ENCODE measurements at places on chromosomes 12 and 14.
A peak's percentile ranks its signal among the peaks of the same experiment; 100 is the strongest.

DNA sequence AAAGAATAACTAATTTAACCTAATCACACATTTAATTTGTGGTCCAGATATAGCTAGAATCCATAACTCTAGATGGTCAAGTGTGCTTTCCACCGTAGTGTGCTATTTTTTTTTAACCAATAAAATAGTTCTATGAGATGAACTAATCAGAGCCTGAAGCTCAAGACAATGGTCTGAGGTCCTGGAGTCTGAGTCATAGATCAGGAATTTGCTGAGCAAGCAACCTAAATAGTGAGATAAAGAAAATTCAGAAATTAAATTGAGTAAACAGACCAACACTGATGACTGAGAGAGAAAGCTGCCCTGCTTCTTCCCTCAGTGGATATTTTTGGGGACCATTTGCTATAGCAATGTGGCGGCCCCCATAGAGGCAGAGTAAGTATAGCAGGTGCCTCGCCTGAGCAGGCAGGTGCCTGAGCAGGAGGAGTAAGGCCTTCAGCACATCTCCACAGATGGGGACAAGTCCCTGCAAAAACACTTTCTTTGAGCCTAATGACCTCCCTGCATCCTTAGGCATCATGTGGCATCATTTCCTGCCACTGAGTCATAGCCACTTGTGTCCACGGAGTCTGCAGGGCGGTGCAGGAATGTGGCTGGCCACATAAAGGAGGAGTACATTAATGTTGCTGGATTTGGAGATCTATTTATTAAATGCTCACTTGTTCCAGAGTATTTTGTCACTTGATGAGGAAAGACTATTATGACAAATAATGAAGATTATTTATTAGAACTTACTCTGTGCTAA, 13.9 kb upstream of the CLEC4E start:
- DNase-seq, result no peak

DNA sequence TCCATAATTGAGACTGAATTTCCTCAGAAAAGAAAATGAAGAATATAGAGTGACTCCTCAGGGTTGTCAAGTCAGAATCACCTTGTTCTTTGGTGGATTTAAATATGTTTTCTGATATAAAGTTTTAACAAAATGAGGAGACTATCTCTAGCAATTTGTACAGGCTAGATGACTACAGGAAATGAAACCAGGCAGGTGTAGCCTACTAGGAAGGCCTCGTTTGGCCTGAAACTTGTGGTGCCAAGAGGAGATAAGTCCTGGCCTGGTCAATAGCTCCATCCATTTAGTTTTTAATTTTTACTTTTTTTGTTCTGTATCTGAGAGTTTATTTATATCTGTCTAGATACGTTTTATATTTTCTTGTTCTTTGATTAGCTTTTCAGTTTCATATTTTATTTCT, 41.5 kb downstream of the SNAPC1 start:
- DNase-seq, result no peak

- DNase-seq, result no peak
Observed at GRCh38 chr12:6327229-6328041, 14.4 kb downstream of the TNFRSF1A start.

GRCh38 chr12:107402041-107403022, 283.3 kb upstream of the PWP1 start:
- peak; percentile 72 for DNase-seq

DNA sequence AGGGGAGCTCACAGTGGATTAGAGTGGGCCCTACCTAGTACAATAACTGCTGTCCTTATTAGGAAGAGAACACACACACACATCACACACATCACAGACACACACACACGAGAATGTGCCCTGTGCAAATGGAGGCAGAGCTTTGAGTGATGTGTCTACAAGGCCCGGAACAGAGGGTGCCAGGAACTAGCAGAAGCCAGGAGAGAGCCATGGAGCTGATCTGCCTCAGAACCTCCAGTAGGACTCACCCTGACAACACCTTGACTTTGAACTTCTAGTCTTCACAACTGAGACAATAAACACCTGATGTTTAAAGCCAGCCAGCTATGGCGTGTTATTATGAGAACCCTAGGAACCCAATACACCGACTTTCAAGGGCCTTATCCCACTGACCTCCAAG, 29.7 kb upstream of the FKBP4 start:
- DNase-seq, result no peak

DNA sequence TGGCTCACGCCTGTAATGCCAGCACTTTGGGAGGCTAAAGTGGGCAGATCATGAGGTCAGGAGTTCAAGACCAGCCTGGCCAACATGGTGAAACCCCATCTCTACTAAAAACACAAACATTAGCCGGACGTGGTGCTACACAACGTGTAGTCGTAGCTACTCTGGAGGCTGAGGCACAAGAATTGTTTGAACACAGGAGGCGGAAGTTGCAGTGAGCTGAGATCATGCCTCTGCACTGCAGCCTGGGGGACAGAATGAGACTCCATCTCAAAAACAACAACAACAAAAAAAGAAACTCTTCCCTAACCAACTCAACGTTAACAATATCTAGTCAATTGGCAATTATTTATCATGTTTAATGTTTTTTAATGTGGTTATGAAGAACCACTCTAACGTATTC, 89.3 kb downstream of the EPS8 start:
- no peak for DNase-seq

- DNase-seq, result no peak
Observed at GRCh38 chr12:124232654-124232987, 62.3 kb upstream of the RFLNA start.

DNA sequence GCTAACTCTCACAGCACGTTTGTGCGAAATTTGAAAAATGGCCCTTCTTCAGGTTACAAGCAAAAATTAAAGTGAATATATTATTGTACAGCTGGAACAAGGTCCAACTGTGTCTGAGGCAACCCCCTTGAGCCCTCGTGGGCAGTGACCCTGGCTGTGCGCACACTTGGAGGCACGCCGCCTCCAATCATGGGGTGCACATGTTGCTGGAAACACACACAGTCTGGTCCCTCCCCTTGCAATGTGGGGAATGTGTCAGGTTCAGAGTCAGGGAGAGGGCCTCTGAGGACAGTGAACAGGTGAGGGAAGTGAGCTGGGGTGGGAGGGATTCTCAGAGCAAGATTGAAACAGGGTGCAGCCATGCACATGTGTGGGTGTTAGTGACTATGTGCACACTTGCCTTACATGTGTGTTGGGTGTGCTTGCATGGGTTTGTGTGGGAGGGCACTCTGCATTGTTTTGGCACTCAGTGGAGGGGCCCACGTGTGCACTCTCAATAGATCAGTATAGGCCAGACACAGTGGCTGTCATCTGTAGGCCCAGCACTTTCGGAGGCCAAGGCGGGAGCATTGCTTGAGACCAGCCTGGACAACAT, 9.6 kb downstream of the TSPAN9 start:
- no peak for DNase-seq

DNA sequence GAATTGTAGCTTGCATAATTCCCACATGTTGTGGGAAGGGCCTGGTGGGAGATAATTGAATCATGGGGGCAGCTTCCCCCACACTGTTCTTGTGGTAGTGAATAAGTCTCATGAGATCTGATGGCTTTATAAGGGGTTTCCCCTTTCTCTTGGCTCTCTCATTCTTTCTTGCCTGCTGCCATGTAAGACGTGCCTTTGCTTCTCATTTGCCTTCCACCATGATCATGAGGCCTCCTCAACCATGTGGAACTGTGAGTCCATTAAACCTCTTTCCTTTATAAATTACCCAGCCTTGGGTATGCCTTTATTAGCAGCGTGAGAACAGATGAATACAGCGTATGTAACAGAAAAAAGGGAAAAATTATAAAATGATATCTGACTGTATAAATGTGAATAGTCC, 21.1 kb downstream of the C12orf71 start:
- DNase-seq, result no peak

DNA sequence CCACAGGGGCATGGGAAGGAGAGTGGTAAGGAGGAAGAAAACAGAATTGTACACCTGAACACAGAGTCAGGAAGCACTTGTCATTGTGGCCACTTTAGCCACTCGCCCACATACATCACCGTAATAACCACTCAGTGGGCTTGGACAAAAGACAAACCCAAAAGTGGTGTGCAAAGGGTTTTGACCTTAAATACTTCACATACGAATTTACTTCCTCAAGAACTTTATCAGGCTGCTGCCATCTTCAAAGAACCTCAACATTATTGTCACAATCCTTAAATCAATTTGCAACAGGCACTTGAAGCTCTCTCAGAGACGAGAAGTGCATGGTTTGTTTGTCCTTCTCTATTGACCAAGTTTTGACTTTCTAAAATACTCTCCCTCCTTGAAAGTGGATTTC, 187.3 kb upstream of the EGLN3 start:
- no peak for DNase-seq

- DNase-seq, result no peak
Observed at GRCh38 chr12:110754101-110754793, 11.6 kb upstream of the PPP1CC start.

GRCh38 chr12:71799106-71799505, 40.5 kb upstream of the TBC1D15 start:
- DNase-seq, result no peak

DNA sequence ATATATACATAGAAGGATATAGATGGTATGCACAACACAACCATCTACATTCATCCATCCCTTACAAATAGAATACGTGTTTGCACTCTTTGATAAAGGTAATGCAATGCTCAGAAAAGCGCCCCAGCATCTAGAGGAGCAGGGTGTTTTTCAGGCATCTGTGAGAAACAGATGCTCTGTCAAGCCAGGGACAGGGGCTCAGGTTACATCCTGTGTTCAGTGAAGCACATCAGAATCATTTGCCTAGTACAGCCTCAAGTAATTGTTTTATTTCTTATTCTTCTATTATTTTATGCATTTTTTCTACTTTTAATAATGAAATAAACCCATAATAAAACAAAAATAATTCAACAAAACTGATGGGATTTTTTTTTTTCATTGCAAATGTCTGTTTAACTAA, 50.5 kb upstream of the HIF1A start:
- no peak for DNase-seq

DNA sequence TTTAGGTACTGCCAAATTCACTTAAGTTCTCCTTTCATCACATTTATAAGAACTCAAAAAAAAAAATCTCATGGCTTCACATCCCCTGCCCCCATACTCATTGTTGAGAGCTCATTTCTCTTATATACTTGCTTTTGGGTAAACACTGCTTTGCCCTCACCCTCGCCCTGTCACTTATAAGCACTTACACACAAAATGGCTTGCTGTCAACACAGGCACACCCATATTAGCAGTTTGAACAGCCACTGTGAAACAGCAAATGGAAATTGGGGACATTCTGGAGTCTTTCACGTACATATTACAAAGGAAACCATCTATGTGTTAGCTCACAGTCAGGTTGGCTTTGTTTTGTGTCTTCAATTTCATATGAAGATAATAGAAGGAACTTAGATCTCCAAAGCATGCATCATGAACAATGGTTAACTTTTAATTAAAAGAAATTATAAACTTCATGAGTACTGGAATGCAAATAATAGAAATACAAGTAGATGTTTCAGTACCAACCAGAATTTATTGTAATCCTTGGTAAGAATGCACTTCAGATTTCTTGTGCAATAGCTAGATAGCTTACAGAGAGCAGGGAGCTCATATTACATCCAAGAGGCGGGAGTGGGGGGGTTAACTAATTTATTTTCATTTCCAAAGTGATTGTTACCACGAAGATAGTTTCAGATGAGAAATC, 272.2 kb downstream of the ALG10B start:
- no peak for DNase-seq

DNA sequence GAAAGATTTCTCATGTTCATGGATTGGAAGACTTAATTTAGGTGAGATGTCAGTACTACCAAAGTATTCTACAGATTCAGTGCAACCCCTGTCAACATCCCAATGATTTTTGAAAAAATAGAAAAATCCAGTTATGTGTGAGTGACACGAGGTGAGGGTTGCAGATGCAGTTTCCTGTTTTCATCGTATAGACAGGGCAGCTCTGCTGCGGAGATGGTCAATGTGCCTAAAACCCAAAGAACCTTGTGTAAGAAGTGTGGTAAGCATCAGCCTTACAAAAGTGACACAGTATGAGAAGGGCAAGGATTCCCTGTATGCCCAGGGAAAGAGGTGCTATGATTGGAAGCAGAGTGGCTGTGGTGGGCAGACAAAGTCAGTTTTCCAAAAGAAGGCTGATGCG, 94.4 kb downstream of the SCAF11 start:
- no peak for DNase-seq

GRCh38 chr14:50001999-50002925, 109.4 kb downstream of the ARF6 start:
- DNase-seq, result peak; percentile 86

DNA sequence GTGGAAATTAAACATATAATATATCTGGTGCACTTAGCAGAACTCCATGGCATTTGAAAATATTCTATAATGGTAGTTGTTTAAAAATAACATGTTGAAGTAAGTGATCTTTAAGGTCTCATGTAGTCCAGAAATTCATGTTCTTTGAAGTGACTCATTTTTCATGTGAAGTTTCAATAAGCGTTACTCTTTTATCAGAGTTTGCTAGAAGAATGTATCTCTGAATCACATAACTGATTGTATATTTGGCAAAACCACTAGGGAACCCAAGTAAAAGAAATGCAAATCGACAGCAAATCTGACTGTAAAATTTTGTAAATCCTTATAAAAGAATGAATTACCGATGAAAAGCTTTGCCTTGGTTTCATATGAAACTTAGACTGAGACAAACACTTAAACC, 463.3 kb downstream of the TMTC2 start:
- DNase-seq, result no peak

Measured in activated T-cell treated with anti-CD3 and anti-CD28 coated beads, Interleukin-2, amount 50 U/mL, for 72 hours (primary cell).